ENCODE measurements at places on chromosomes 11 and 22. TPM values are rescaled to one million over a fixed set of nuclear protein-coding genes. Genes with fewer than 3 reads are reported as not detected.

The INPP5J gene
- 10.6 TPM for polyA plus RNA-seq

The TLCD5 gene
- 1.7 TPM for polyA plus RNA-seq

The CD3G gene
- 0.25 TPM for polyA plus RNA-seq

The PDXP gene
- polyA plus RNA-seq: 4.9 TPM

The SCT gene
- not detected for polyA plus RNA-seq

The MS4A12 gene
- not detected for polyA plus RNA-seq

The OR5B21 gene
- polyA plus RNA-seq: not detected

The PATE4 gene
- polyA plus RNA-seq: not detected

The OR2D2 gene
- polyA plus RNA-seq: not detected

The GLYATL2 gene
- polyA plus RNA-seq: not detected

The ACR gene
- polyA plus RNA-seq: 3.6 TPM

The DDX6 gene
- polyA plus RNA-seq: 11.9 TPM

The GPR83 gene
- polyA plus RNA-seq: 0.01 TPM

The DEFB131B gene
- not detected for polyA plus RNA-seq

The CLCF1 gene
- 9.9 TPM for polyA plus RNA-seq

The TMPRSS6 gene
- 0.07 TPM for polyA plus RNA-seq

The CHADL gene
- 2.9 TPM for polyA plus RNA-seq

The AQP11 gene
- polyA plus RNA-seq: 1.1 TPM

The LRFN4 gene
- 5.5 TPM for polyA plus RNA-seq

The CCDC81 gene
- polyA plus RNA-seq: 0.12 TPM

The SDF2L1 gene
- 69.9 TPM for polyA plus RNA-seq

The MRPL23 gene
- 55.4 TPM for polyA plus RNA-seq

The MYOD1 gene
- polyA plus RNA-seq: not detected
